Motor neuron (in vitro differentiated cells): ENCODE measurements at places on chromosomes 5 and 9. TPM values are rescaled to one million over a fixed set of nuclear protein-coding genes. Genes with fewer than 3 reads are reported as not detected.
A peak's percentile ranks its signal among the peaks of the same experiment; 100 is the strongest.

Gene KIF4B
- 0.15 and 0.22 TPM in 2 replicates for total RNA-seq

- ATAC-seq = no peak
Measured at GRCh38 chr9:106897236-106897635, 34.3 kb downstream of the ZNF462 start.

Gene SLC36A2
- total RNA-seq = not detected in 2 replicates

Gene ESM1
- total RNA-seq = 0.28 TPM in 1 of 2 replicates, not detected in the other

Gene TNC
- total RNA-seq = 95.8 and 121 TPM in 2 replicates

- peak; percentile 70 for ATAC-seq
Measured at GRCh38 chr9:18705796-18706392, 231.9 kb downstream of the ADAMTSL1 start.

- no peak for ATAC-seq
Measured at GRCh38 chr9:92633614-92634278, 36.2 kb downstream of the IPPK start.

DNA sequence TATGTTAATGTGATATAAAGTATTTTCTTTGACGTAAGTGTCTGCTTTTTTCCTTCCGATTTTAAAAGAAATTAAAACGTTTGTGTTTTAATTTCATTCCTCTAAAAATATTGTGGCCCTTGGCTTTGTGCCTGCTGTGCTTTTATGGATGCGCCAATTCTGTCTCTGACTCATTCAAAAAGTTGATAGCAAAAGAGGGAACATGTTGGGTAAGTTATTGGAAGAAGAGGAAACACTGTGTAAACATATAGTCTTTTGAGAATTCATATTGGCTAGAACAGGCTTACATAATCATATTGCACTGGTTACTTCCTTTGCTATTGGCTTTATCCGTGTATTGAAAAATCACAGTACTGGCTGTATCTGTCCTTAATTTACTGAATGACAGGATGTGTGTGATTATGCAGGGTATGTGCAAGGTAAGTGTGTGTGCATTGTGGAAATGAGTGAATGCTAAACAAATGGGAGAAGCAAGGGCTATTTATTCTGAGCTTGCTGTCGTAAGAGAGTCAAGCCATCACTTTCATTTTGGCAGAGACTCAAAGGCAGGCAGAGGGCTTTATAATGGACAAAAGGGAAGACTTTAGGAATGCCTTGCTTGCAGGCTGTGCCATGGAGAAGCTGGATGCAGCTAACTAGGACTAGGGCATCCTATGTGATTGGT, 67.8 kb downstream of the SGCD start:
- ATAC-seq = peak; percentile 76

- no peak for ATAC-seq
Measured at GRCh38 chr5:68924481-68925145, 169.2 kb upstream of the SLC30A5 start.

GRCh38 chr5:78473751-78474150, 113.3 kb downstream of the SCAMP1 start:
- no peak for ATAC-seq

- ATAC-seq = no peak
Measured at GRCh38 chr5:179915406-179915935, 7.8 kb upstream of the TBC1D9B start.

Gene ZNG1C
- 12.7 and 14.4 TPM in 2 replicates for total RNA-seq

- peak; percentile 98 for ATAC-seq
Measured at GRCh38 chr5:159915904-159916840, at the start of gene ADRA1B. ADRA1B (plus strand) TSS chr5:159916482; CDS start chr5:159916906, 424 bp downstream.

Gene LURAP1L
- total RNA-seq = 5.0 and 5.8 TPM in 2 replicates

DNA sequence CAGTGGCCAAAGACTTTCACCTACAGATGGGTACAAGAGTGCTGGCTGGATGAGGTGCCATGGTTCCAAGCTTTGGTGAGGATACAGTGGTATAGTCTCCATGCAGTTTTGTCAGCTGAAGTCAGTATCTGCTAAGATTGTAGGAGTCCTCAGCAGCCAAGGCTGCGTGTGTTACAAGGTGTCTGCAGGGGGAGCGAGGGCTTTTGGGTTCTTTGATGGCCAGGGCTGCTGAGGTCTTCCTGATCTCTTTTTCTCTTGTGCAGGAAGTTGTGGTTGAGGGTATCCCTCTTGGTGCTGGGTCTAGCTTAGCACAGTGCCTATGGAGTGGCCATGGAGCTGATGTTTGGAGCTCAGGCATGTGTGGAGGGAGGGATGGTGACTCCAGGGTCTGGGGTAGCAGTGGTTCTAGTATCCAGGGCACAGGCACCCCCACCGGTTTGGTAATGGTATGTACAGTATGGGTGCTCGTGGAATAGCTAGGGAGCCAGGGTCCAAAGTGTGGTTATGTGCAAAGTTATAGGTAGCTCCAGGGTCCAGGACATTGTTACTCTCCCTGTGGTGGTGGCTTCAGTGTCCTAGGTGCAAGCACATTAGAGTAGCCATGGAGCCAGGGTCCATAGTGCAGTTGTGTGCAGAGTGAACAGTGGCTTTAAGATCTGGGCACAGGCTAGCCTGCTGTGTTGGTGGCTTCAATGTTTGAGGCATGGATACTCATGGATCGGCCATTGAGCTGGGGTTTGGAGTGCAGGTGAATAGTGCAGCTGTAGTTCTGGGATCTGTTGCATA, 36.7 kb downstream of the CNTLN start:
- no peak for ATAC-seq

Gene RLN2
- total RNA-seq = 1.9 TPM in 1 of 2 replicates, not detected in the other

Gene PCSK1
- 8.7 and 9.7 TPM in 2 replicates for total RNA-seq

DNA sequence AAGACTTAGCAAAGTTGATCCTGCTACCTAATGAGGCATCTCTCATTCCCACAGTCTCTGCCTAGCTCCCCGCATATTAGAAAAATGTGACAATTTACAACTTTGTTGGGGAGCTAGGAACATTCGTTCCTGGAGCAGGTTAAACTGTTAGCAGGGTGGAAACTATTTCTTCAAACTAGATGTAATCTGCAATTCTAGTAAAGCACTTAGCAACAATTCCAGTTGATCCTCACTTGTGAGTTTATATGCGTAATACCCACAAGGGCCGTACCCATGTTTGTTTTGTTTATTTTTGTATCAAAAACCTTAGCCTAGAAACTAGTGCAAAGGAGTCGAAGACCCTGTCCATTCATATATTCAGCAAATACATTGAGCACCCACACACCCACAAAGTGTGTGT, 175.8 kb upstream of the DMAC1 start:
- ATAC-seq = no peak

Gene CHSY3
- total RNA-seq = 1.2 and 2.0 TPM in 2 replicates

- ATAC-seq = no peak
Measured at GRCh38 chr5:63564789-63565188, 397.5 kb downstream of the HTR1A start.

DNA sequence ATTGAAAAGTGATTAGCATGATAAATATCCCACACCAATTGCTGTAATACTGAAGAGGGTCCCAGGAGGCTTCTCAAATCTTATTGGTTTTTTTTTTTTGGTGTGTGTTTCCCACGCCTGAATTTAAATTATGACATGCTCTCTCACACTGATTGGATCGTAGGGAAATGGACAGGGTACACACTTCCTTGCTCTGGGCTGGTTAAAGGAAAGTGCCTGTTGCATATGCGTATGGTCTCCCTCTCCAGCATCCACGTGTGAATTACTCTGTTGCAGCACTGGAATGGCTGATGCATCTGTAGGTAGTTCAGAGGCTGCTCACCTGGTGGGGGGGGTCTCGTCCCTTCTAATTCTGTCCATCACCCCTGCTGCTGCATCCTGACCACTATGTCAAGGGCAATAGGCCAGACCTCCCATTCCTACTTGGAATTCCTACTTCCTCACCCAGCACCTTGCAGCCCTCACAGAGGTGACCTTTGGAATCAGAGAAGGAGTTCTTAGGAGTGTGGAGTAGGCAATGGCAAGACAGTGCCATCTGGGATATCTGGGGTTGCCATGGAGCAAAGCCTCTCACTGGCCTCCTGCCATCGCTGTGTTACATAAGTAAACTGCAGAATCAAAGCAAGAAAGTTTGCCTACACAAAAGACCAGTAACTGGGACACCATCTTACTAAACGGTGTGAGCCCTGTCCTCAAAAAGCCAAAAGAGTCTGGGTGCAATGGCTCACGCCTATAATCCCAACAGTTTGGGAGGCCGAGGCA, 71.4 kb upstream of the FBXW11 start:
- ATAC-seq = no peak

DNA sequence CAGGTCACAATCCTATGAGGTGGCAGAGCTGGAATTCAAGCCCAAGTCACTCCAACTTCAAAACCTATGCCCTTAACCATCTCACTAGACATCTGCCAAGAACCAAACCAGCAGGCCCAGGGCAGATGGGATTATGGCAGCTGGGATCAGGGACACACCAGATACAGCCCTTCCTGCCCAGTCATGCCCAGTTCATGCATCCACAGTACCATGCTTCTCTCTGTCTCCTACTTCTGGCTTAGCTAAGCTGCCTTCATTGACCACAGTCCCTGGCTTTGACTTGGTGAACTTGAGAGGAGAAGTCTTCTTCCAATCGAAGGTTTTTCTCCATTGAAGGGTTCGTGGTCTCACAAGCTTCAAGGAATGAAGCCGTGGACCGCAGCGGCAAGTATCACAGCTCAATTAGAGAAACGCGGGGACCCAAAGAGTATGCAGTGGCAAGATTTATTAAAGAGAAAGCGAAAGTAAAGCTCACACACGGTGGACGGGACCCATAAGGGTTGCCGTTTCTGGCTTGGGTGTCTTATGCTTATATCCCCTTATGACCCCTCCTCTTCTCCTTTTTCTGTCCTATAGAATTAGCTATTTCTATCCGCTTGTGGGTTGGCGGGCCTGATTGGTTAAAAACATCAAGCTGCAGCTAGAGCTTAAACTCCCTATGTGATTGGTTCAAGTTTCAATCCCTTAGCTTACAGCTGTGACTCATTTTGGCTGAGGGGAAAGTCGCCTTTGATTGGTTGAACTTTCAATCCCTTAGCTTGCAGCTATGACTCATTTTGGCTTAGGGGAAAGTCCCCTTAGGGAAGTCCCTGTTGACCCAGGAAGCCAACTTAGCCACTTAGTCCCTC, 101.2 kb downstream of the TRIM36 start:
- ATAC-seq = no peak

DNA sequence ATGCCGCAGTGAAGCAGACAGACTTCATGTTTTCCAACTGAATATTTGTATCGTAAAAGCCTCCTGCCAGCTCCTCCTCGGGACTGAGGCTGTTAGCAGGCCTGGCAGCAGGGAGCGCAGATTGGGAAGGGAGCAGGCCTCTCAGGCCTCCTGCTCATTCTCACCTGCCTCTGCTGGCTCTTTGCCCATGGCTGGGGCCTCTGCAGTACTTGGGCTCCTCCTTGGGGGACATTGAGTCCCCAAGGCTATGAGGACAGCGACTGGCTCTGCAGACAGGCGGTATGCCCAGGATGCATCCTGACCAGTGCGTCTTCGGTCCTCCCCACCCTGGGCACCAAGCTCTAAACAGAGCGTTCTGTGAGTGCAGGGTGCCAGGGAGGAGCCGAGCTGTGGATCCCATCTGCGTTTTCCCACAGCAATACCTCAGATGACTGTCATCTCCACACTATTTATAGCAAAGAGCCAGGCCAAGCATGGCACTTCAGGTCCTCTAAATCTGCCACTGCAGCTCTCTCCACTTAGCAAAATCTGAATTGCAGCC, 38.7 kb downstream of the TSTD2 start:
- ATAC-seq = no peak

- ATAC-seq = no peak
Measured at GRCh38 chr5:38478878-38479277, 77.6 kb downstream of the LIFR start.

Gene C5orf52
- total RNA-seq = not detected in 2 replicates

DNA sequence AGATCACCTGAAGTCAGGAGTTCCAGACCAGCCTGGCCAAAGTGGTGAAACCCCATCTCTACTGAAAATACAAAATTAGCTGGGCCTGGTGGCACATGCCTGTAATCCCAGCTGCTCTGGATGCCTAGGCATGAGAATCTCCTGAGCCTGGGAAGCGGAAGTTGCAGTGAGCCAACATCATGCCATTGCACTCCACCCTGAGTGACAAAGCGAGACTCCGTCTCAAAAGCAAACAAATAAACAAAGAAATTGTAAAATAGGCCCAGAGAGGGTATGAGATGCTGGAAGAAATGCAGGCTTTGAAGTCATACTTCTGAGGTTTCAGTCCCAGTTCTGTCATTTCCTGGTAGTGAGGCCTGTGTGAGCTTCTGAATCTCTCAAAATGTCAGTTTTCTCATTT, 5.3 kb upstream of the ARHGEF37 start:
- ATAC-seq = no peak

Gene PCDHA9
- 2.1 and 2.4 TPM in 2 replicates for total RNA-seq

DNA sequence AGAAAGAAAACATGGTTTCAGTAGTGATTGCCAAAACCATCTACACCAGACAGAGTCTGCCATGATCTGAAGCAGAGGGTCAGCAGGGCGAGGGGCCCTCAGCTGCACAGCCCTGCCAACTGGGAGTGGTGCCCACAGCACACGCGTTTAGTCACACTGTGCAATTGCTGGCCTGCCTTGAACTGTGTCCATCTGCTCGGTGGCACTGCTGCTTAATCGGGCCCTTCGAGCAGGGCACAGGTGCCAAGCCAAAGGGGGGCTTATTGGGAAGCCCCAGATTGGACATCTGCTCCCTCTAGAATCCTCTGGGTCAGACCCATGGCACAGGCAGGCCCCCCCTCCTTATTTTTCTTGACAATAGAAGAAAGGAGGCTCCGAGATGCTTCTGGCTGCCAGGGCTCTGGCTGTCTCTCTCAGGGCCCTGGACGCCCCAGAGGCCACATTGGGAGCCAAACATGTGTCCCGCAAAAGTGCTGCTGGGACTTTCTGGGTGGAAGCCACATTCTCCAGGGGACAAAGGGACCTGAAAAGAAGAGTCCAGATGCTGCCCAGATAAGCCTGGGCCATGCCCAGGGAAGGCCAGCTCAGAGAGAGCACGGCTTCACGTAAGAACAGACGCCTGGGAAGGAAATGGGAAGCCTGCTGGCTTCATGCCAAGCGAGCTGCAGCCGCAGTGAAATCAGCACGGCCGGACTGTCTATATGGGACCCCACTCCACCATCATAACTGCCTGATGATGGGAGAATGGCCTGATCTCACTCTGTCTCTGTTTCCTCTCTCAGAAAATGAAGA, 349.2 kb downstream of the GADD45G start:
- ATAC-seq = no peak

DNA sequence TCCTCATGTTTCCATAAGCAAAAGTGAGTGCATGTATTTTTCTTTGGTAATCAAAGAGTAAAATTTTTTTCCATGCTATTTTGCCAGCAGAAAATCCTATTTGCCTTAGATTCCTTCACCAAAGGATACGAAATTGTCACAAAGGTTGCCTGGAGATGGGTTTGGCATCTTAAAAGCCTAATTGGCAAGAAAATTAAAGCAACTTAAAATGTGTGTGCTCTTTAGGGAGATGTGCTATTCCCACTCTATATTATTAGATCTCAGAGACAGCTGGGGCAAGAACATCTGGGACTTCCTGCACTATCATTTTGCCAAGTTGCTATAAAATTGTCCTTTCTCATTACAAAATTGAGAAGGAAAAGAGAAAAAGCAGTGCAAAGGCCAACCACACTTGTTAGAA, 146.1 kb downstream of the PLCXD3 start:
- no peak for ATAC-seq
